ENCODE measurements at places on chromosomes 11 and 22. TPM values are rescaled to one million over a fixed set of nuclear protein-coding genes. Genes with fewer than 3 reads are reported as not detected.

Gene TMEM191B
- not detected for total RNA-seq

Gene NPTXR
- 0.76 TPM for total RNA-seq

Gene C11orf98
- total RNA-seq: 86.6 TPM

Gene DDX25
- total RNA-seq: not detected

Gene KRTAP5-8
- total RNA-seq: not detected

Gene SPI1
- not detected for total RNA-seq

Gene PNPLA3
- total RNA-seq: 11.8 TPM

Gene CRYBB3
- total RNA-seq: not detected

Gene H19
- total RNA-seq: 0.17 TPM

Gene NXPE1
- not detected for total RNA-seq

Gene GGT5
- not detected for total RNA-seq

Gene MRGPRG
- not detected for total RNA-seq

Gene SCN4B
- 26.1 TPM for total RNA-seq

Gene OR52E8
- not detected for total RNA-seq

Gene NXPE4
- total RNA-seq: not detected

Gene CENPM
- 62.8 TPM for total RNA-seq

Gene ACRV1
- not detected for total RNA-seq

Gene MOGAT2
- not detected for total RNA-seq
